ENCODE measurements at places on chromosomes 2 and 18.

DNA sequence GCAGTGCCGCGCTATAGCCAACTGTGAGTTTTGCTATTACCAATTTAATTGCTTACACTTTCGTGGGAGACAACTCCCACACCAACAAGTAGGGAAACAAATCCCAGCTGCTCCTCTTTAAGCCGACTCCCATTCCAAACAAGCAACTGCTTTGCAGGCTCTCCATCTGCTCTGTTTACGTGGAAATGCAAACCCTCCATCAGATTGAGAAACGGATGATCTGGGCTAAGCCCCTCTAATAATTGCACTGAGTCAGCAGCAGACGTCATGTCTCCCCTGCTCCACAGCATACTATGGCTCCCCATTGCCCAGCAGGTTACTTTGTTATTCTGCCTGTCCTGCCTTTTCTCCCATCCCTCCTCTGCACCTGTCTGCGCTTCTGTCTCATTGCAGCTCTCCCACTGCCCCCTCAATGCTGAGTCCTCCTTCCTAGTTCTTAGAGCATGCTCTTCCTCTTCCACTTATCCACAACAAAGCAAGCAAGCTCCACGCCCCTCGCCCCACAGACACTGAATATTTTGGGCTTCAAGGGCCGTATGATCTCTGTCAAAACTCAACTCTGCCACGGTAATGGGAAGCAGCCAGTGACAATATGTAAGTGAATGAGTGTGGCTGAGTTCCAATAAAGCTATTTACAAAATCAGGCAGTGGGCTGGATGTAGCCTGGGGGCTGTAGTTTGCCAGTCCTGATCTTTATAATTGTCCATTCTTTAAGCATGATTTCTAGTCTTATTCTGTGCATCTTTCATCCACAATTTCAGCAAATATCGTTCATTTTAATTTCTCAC, 39.5 kb upstream of the ARL4C start:
- no peak for DNase-seq

DNA sequence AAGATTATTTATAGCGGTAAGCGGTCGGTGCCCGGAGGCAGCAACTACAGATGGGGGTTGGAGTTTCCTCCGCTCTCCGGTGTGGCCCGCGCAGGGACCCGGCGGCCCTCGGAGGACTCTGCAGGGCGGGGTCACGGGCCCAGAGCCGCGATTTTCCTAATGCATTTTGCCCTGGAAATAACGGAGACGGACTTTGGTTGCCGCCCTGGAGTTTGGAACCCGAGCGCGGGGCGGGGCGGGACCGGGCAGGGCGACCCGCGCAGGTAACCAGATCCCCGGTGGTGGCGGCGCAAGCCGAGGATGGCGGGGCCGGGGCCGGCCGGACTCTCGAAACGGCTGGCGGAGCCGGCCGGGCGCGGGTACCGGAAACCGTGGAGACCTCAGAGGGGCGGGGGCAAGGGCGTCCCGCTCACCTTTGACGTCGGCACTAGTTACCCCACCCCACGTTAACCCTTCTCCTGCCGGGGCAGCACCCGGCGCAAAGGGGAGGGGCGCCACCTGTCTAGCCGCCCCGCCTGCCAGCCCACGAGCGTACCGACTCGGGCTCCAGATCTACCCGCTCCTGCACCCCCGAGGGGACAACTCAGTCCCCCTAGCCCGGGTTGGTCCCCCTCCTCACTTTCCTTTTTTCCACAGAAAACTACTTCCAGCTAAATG, 2.9 kb downstream of the CYP26B1 start:
- DNase-seq: no peak

DNA sequence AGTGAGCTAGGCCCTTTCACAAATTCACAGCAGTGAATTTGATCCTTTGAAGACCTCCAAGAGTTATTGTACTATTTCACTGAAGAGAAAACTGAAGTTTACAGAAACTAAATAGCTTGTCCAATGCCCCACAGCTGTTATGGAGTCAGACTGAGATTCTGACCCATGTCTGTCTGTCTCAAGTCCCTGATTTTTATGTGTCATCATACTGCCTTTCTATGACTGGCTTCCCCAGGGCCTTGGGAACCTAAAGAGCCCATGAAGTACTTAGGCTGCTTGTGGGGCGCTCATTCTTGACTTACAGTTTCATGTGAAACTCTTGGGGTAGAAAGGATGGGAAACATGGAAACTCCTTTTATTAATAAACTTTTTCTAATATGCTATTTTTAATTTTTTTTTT, 107.7 kb downstream of the ATL2 start:
- DNase-seq: no peak

- DNase-seq: no peak
These were observed 42.8 kb downstream of the CCDC102B start for GRCh38 chr18:68840554-68841263.

DNA sequence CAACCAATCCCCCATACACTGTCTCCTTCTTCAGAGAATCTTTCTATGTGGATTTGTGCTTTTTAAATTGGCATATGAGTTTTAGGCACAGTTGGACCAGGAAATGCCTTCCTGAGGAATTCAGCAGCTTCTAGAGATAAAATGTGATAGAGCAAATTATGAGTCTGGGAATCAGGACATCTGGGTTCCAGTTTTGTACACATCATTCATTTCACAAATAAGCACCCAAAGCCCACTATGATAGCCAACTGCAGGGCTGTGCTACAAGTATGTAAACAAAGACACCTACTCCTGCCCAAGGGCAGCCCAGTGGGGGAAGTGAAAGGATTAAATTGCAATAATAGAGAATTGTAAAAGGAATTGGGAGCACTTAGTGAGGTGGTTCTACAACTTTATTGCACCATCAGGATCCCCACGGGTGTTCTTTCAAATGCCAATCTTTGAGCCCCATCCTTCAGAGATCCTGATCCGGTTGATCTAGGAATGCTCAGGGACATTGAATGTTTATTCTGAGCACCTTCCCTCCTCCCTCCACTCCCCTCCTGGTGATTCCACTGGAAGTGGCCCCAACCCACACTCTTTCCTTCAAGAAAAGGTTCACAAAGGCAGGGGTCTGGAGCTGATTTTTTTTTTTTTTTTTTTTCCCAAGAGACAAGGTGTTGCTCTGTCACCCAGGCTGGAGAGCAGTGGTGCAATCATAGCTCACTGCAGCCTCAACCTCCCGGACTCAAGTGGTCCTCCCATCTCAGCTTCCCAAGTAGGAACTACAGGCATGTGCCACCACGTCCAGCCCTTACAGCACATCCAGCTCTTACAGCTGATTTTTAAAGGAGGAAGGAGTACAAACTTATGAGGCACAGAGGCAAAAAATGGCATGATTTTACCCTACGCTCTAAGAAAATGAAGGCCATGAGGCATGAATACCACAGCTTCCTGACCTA, 11.1 kb upstream of the KCMF1 start:
- no peak for DNase-seq

GRCh38 chr18:78582181-78582709, 397.4 kb upstream of the SALL3 start:
- DNase-seq: no peak

Measured in activated CD4-positive, alpha-beta T cell treated with anti-CD3 and anti-CD28 coated beads, Interleukin-2, Interleukin-6, amounts not matched to agents 100 ng/mL and 50 ng/mL, durations not matched to agents 16 hours and 8 hours (primary cell).